ENCODE measurements at places on chromosomes 1 and 21. TPM values are rescaled to one million over a fixed set of nuclear protein-coding genes. Genes with fewer than 3 reads are reported as not detected.

Gene MARK1
- total RNA-seq: 0.65 TPM

Gene GUCA2B
- not detected for total RNA-seq

Gene CELA3B
- total RNA-seq: not detected

Gene HNRNPCL4
- not detected for total RNA-seq

Gene C1orf185
- total RNA-seq: not detected

Gene LCE1E
- total RNA-seq: not detected

Gene TGFB2
- total RNA-seq: 122 TPM

All from lung microvascular endothelial cell (primary cell).